ENCODE measurements at places on chromosomes 2 and 18. TPM values are rescaled to one million over a fixed set of nuclear protein-coding genes. Genes with fewer than 3 reads are reported as not detected.

DNA sequence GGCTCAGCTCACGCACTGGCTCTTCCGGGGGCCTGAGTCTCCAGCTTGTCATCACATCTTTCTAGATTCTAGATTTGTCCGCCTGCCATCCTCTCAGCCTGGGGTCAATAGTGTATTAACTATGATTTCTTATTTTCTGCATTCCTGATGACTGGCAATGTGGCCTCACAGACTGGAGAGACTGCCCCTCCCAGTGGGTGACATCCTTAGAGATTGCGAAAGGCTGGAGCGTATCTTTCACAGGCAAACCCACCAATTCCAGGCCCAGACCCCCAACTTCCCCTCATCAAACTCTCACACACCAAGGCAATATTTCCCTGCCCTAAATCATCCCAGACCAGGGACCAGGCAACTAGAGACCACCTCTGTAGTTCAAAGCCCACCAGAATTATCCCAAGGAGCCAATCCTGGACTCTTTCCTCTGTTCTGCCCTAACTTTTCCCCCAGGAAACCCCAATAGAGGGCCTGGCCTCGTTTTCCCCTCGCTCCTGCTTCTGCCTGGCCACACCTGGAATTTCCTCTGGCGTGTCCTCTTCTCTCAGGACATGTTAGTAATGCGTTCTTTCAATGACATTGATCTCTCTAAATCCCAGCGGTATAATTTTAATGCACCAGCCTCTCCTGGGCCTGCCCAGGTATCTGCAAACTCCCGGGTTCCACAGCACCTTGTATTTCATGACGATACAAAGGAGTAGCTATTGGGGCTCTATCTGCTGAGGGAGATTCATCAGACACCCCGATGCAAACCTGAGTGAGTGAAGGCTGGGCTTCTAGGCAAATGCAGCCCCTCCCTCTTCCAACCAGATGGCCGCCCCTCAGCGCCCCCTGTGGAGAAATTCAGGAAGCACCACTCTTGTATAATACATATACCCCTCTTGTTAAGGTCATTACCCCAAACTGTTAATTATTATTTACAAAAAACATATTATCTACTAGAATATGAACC lies 2.4 kb upstream of the KCNF1 start:
- no peaks in the 10 kb centered on the region for H3K36me3 ChIP-seq
- no peak overlapping the region for H3K27ac ChIP-seq
- no peak overlapping the region for H3K4me3 ChIP-seq
- DNase-seq, result no peak
- no peaks in the 10 kb centered on the region for H3K27me3 ChIP-seq

GRCh38 chr18:7954238-7954637 lies 387.1 kb downstream of the PTPRM start:
- H3K36me3 ChIP-seq, result no peaks in the 10 kb centered on the region
- H3K4me3 ChIP-seq, result no peak overlapping the region
- H3K27ac ChIP-seq, result no peak overlapping the region
- H3K27me3 ChIP-seq, result no peaks in the 10 kb centered on the region
- no peak for DNase-seq

- H3K27me3 ChIP-seq, result no peaks in the 10 kb centered on the region
- DNase-seq, result no peak
- no peaks in the 10 kb centered on the region for H3K36me3 ChIP-seq
- H3K27ac ChIP-seq, result no peak overlapping the region
- H3K4me1 ChIP-seq, result no peaks in the 10 kb centered on the region
These were observed 358.7 kb upstream of the TFPI start for GRCh38 chr2:187912950-187913349.

Gene SPP2
- total RNA-seq, result not detected

Gene ZNG1B
- total RNA-seq, result 19.8 TPM

Gene TUBB8B
- not detected for total RNA-seq

Gene PCARE
- total RNA-seq, result 2.2 TPM

Gene SMYD1
- 179 TPM for total RNA-seq

Data from right atrium auricular region (tissue), 2 donors.